ENCODE measurements at places on chromosomes 13 and 19.

DNA sequence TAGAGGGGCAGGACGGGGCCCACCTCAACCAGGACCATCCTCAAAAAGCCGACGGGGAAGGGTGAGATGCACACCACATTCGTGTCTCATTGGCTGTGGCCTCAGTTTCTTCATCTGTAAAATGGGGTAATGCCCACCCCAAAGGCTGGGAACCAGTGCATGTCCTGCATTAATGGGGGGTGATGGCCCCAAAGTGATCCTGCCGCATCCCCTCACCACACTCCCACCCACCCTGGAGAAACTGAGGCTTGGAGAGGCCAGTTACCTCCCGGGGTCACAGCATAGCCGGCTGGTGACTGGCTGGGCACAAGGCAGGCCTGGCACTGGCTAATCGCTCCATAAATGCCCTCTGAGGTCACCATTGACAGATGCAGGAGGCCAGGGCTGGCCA lies 640 bp upstream of the MIDN start:
- no peak for DNase-seq

- DNase-seq: no peak
These were observed 14.7 kb downstream of the NHLRC3 start for GRCh38 chr13:39052944-39053343.

- no peak for DNase-seq
These were observed 110.8 kb downstream of the SUCLA2 start for GRCh38 chr13:47890146-47890814.

- no peak for DNase-seq
These were observed 1484.8 kb downstream of the EFNB2 start for GRCh38 chr13:105050686-105051085.

- DNase-seq: peak; percentile 47
These were observed 5.6 kb upstream of the SYDE1 start for GRCh38 chr19:15101479-15102082.

GRCh38 chr13:89029062-89029461 lies 1357.9 kb downstream of the SLITRK5 start:
- DNase-seq: no peak

DNA sequence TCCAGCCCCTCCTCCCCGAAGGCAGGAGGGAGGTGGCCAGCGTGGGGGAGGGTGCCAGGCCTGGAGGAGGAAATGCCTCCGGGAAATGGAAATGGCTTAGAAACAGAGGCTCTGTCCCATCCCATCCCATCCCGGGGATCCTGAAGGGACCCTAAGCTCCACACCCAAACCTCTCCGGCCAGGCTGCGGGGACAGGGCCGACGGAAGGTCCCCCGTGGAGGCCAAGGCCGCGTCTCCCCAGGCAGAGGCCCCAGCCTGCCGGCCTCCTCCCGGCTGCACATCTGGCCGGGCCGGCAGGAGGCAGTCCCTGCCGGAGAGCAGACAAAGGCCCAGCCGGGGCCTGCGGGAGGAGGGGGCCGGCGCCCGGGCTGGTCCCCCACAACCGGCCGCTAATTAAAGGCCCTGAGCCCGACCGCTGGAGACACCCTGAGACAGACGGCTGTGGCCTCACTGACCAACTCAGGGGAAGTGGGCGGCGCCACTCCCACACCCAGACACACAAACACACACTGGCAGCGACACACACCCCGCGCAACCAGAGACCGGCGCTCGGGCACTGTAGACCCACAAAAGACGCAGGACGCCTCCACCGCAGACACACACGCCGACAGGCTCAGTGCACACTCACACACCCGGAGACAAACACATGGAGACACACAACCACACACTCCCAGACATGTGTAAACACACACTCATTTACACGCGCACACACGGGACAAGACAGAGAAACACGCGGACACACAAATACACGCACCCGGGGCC lies 1.1 kb downstream of the ADAMTS10 start:
- DNase-seq: no peak

GRCh38 chr13:101949681-101950080 lies 452.2 kb downstream of the FGF14 start:
- no peak for DNase-seq

DNA sequence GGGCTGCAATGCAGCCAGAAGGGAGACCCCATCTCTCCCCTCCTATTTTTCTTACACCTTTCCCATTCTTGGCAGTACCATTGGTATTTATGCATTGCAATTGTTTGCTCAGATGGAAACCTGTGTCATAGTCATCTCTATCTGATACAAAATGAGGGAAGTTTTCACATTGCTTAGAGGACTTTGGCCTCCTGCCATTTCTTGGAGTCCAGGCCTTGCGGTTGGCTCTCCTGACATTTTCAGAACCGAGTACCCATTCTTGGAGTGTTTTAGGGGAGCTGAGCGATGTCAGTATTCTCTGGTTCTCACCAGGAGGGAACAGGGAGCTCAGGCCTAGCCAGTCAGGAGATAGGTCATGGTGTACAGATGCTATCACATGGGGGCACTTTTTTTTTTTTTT lies 1.5 kb downstream of the SIN3B start:
- no peak for DNase-seq

- DNase-seq: no peak
These were observed 2.0 kb upstream of the MEGF8 start for GRCh38 chr19:42323473-42323851.

GRCh38 chr13:98784666-98785065 lies 32.2 kb upstream of the SLC15A1 start:
- DNase-seq: no peak

- no peak for DNase-seq
These were observed 156.8 kb downstream of the RGCC start for GRCh38 chr13:41613984-41614661.

GRCh38 chr13:95641291-95642027 lies 3.0 kb downstream of the DZIP1 start:
- no peak for DNase-seq

- no peak for DNase-seq
These were observed 4.8 kb upstream of the NFIC start for GRCh38 chr19:3361384-3362216.

DNA sequence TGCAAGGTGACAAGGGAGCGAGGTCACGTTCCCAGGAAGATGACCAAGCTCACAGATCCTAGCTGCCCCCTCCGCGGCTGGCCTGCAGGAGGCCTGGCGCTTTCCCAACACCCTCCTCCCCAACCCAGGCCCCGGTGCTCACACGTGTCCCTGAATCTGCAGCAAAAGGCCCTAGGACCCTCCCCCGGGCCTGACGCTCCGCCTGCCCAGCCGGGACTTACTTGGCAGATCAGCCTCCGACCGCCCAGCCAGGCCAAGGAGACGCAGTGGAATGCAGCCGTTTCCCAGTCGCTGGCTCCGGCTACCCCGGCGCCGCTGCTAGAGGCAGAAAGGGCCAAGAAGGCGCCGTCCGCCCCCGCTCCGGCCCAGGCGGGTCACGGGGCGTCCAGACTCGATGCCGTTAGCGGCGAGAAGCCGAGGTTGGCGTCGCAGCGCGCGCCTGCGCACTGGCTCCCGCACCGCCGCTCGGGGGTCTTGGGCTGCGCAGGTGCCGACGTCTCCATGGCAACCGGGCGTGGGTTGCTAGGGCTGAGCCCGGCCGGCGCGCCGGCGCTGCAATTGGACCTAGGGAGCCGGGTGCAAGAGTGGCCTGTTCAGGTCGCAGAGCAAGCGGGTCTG lies at the start of gene PNMA8A:
TSS of gene PNMA8A (minus strand) at position 448 of the 618 bp plus-strand sequence. CDS start 528 bp downstream, outside the sequence.
- DNase-seq: no peak

DNA sequence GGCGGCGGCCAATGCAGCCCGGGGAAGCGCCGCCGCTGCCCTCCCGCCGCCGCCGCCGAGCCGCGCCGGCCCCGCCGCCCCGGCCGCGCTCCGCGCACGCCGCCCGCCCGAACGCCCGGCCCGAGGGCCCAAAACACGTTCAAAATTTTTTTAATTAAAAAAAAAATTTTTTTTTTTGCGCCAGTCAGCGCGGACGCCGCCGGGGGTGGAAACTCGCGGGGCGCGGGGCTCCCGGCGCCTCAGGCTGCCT lies 468 bp downstream of the HMGB1 start:
- DNase-seq: no peak

- no peak for DNase-seq
These were observed 1.7 kb downstream of the DMAC2 start for GRCh38 chr19:41437944-41438574.

- no peak for DNase-seq
These were observed 5.8 kb upstream of the PROZ start for GRCh38 chr13:113152691-113152983.

DNA sequence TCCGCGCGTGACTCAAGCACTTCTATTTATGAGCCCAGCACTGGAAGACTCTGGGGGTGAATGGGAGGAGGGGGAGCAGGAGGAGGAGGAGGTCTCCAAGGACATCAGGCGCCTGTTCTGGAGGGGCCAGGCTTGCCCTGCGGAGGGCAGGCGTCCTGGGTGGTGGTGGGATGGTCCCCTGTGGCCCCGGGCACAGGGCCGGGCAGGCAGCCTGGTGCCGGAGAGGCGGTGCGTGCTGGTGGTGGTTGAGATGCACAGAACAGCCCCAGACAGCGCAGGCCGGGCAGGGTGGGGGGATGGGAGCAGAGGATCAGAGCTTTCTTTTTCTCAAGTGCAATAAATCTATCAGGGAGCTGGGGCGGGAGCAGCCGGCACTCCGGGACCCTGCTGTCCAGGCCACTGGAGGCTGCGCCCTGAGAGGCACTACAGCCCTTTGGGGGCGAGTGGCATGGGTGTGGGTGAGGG lies 14.0 kb downstream of the NKPD1 start:
- no peak for DNase-seq

DNA sequence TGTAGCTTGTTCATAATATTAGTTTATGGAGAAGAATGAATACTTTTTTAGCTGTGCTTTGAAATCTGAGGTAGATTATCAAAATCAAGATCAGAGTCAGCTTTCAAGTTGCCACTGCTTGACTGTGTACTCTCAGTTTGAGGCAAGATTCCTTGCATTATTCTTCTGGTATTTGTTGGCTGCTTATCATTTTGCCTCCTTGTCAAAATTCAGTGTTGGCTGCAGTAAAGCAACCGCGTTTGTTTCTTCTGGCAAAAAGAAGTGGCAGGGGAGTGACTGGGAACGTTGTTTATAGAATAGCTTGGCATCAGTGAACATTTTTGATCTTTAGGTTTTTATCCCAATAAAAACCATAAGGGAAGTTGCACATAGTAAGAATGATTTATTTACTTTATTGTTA lies 419.3 kb upstream of the GPC6 start:
- DNase-seq: no peak

DNA sequence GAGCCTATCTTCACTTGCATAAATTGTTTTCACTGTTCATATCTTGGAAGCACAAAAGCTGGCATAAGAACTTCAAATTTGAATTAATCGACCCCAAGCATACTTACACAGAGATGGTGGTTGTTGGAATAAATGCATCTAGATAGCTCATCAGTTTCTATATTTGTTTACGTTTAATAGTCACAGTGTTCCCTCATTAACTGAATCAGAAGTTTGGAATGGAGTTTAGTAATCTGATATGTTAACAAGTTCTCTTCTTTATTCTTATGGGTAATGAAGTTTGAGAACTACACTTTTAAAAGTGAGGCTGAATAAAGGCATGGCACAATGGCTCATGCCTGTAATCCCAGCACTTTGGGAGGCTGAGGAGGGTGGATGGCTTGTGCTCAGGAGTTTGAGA lies 886.7 kb upstream of the PCDH20 start:
- DNase-seq: no peak

DNA sequence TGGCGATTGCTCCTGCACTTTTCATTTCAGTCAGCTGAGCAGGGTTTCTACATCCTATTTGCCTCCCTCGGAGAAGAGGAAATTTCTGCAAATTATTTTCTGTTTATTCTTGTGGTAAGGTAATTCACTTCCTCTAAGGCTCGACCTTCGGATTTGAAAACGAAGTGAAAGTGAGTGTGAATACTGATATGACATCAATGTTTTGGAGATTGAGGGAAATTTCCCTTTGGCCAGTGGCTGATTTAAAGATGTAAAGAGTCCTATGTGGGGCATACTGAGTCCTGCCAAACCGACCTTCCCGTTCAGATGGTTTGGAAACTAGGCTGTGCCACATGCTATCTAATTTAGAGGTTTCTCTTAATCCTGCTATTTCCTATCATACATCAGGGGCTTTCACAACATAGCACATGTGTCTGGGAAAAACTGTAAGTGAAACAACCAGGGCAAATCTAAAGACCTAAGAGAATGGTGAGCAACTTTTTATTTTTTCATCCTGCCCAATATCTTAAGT lies 112.3 kb downstream of the POSTN start:
- DNase-seq: no peak

Data from stimulated activated CD4-positive, alpha-beta T cell treated with anti-CD3 and anti-CD28 coated beads, Interleukin-1b, Interleukin-23, amount 100 ng/mL, for 4 hours (primary cell).